ENCODE measurements at places on chromosomes 6 and 20.
A peak's percentile ranks its signal among the peaks of the same experiment; 100 is the strongest.

GRCh38 chr20:23605867-23606651 is at the start of gene CST9:
Gene CST9, minus strand, starts transcription at chr20:23605917. Its CDS starts 53 bp downstream, at chr20:23605864.
- no peak for DNase-seq

DNA sequence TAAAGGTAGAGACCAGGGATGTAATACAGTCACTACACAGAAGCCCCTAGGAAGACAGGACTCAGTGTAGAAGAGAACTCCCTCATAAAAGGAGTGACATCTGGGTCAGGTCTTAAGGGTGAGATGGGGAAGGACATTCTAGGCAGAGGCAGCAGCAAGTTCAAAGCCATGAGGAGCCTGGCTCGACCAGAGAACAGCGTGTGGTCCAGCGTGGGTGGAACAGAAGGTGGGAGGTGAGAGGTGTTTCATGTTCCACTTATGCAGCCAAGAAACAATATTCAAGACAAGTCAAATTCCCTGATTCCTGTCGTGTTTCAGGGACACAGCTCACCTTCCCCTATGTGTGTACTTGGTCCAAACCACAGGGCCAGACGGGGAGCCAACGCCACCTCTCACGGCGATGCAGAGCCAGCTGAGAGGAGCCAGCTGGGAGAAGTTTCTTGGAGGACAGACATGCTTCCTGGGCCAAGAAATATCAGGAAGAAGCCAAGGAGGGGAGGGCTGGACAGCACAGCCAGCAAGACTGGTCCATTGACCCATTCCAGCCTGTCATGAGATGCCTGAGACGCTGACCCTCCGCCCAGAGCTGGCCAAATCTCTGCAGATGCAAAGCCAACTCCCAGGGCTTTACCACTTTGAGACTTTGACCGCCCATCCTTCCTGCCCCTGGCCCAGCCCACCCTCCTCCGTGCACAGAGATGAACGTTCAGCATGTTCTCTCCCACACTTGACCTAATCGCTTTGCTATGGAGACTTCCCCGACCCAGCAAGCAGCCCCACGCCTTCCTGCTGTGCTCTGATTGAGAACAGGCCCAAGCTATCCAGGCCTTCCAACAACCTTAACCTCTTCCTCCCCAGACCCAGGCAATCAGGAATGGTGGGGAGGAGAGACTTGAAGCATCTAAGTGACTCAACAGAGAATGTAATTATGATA is 113.8 kb downstream of the PRND start:
- DNase-seq: no peak

GRCh38 chr6:105982761-105983540 is 103.2 kb upstream of the PRDM1 start:
- no peak for DNase-seq

DNA sequence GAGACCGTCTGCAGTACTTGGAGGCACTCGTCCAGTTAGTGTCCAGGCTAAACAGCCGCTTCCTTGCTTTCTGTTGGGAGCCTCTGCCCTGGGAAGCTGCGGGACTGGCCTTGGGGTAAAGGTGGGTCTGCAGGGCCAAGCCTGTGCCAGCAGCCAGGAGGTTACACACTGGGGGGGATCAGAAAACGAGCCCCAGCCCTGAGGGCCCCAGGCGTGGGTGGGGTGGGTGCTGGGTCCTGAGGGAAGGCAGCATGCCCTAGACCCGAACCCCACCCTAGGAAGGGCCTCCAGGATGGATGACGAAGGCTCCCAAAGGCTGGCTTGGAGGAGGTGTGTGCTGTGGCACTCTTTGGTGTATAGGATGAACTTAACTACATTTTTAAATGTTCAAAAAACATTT is 335.2 kb downstream of the ZFAND3 start:
- DNase-seq: peak; percentile 9

GRCh38 chr6:143267760-143268159 is 182.7 kb downstream of the ADAT2 start:
- no peak for DNase-seq

DNA sequence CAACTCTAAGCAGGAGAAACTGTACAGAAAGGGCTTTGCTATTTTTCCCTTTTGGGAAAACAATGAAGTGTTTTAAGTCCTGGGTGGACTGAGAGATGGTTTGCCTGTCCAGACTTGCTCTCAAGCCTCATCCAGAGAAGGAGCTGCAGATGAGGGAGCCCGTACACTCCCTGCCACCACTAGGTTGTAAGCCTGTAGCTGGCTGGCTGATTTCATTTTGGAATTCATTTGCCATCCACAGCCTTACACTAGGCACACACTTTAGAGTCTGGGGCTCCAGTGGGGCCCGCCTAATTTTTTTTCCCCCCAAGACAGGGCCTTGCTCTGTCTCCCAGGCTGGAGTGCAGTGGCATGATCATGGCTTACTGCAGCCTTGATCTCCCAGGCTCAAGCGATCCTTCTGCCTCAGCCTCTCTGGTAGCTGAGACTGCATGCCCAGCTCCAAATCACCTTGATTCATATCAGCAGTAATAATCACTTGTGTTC is 28.4 kb downstream of the POFUT1 start:
- DNase-seq: no peak

- no peak for DNase-seq
Observed at GRCh38 chr20:63047267-63047666, 40.5 kb upstream of the BHLHE23 start.

- DNase-seq: no peak
Observed at GRCh38 chr6:4518506-4518905, 257.7 kb upstream of the CDYL start.

DNA sequence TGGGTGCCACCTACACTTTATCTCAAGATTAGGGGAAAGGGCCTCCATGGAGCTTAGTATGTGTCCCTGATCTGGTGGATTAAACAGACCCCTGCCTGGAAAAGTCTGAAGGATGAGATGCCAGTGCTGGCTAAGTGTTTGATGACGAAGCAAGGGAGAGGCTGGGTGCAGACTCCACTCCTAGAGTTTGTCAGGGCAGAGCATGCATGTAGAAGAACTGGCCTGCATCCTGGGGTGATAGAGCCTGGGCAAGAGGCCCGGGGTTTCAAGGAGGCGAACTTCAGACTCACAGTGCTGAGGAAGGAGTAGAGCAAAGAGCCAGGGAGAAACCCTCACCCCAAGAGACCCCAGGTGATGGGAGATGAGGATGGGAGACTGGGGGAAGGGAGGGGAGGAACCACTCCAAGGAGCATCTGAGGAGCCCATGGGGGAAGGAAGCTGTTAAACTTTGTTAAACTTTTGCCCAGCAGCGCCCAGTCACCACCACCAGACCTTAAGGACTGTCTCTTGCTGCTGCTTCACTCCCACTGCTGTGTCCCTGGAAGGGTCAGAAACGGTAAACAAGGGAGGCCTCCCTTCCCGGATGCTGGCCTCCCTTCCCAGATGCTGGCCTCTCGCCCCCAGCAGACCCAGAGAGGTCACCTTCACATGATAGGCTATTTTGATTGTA is 61.6 kb downstream of the RPRD1B start:
- no peak for DNase-seq

- DNase-seq: no peak
Observed at GRCh38 chr6:159716247-159717096, 10.8 kb upstream of the WTAP start.

DNA sequence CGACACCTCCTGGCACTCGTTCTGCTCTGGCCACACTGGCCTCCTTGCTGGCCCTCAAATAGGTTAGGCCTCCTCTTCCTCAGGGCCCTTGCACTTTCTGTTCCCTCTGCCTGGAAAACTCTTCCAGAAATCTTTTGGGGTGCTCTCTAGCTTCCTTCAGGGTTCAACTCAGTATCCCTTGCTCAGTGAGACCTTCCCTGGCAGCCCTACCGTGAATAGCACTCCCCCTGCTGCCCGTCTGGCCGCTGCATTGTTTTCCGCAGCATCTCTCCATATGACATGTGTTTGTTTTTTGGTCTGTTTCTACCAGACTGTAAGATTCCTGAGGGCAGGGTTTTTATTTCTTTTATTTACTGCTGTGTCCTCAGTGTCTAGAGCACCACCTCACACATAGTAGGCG is 6.7 kb downstream of the DDX27 start:
- DNase-seq: no peak

GRCh38 chr6:53691667-53692133 is 26.1 kb upstream of the KLHL31 start:
- no peak for DNase-seq

GRCh38 chr6:34816635-34817301 is 24.9 kb downstream of the BLTP3A start:
- DNase-seq: no peak

GRCh38 chr6:34240329-34241248 is 3.9 kb downstream of the HMGA1 start:
- peak; percentile 10 for DNase-seq

DNA sequence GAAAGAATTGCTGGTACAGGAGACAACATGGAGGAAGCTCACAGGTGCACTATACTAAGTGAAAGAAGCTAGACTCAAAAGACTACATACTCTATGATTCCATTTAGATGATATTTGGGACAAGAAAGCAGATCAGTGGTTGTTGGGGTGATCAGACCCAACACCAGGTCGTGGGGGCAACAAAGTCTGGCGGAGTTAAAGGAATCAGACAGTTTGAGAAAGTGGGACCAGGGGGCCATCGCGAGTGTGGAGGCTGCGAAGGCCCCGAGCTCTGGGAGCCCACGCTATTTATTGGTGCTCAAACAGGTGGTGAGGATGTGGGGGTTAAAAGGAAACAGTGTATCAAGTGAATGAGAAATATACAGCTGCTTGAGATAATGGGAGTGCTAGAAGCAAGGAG is 282.8 kb upstream of the SGK1 start:
- DNase-seq: no peak

DNA sequence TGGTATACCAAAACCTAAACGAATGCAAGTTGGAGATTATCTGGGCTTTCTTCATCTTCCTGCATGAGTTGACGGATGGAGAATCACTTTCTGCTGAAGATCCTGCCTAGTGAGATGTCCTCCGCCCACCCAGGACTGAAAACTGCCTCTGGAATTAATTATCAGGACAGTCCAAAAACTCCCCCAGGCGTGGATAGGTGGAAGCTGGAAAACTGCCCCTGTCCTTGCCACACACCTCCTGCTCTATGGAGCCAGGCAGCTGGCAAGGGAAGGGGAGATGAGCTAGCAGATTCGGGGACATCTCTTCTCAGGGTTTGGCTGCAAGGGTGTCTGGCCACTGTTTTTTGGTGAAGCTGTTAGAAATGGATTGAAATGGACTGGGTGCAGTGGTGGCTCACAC is 89.3 kb upstream of the ZNFX1 start:
- no peak for DNase-seq

DNA sequence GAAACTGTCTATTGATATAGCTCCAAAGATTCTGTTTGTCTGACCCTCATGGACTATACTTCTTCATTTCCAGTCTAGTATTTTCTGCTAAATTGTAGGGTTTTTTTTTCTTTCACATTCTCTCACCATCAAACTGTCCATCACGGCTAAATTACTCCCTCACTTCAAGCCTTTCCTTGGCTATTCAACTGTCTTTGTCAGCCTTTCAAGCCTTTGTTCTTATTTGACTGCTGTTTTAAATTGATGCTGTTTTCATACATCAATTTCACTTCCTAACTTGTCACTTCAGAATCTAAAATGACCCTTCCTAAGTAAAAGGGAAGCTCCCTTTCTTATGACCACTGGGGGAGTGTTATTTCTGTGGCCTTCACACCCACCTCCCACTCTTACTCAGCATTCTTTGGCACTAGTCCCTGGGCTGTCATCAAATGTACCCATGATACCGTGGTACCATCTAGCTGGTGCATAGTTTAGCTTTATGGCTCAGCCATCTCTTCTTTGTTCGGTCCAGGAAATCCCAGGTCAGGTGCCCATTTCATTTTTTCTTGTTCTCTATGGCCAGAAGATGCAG is 8.6 kb downstream of the GJA1 start:
- DNase-seq: no peak

DNA sequence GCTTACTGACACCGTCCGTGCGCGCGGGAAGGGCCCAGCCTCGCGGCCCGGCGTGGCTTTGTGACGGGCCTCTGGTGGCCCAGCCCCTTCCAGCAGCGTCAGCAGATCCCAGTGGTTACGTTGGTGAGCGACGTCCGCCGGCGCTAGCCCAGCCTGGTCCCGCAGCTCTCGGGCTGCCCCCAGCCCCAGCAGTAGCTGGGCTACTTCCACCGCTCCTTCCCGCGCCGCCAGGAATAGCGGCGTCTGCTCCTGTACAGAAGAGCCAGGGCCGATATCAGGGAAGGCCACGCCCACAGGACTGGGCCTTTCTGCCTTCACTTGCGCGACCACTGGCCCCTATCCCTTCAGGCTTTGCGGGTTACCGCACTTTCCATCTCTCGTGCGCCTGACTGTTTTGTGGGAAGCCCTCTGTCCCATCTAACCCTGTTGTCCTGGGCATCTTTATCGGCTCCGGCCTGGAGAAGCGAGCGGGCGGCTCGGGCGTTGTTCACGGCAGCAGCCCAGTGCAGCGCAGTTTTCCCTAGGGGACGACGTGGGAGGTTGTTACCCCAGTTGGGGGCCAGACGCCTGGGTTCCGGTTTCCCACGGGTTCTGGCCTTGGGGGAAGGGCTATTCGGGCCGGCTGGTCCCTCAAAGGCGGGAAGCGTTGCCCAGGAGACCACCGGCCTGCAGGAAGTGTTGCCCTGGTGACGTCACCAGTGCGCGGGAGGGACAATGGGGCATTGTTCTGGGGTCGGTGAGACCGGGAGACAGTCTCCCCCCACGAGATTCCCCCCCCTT is 3.6 kb upstream of the GPSM3 start:
- peak; percentile 90 for DNase-seq

- no peak for DNase-seq
Observed at GRCh38 chr20:2518558-2518957, 9.8 kb upstream of the ZNF343 start.

- peak; percentile 68 for DNase-seq
Observed at GRCh38 chr20:45347936-45348778, at the start of gene SDC4. Gene SDC4, minus strand, starts transcription at chr20:45348424. Its CDS starts 40 bp downstream, at chr20:45348384.

GRCh38 chr6:27168108-27168507 is 79.4 kb upstream of the PRSS16 start:
- DNase-seq: no peak

GRCh38 chr20:46677608-46678007 is 11.6 kb downstream of the TP53RK start:
- no peak for DNase-seq

- DNase-seq: peak; percentile 14
Observed at GRCh38 chr6:142702501-142703460, 242.2 kb downstream of the HIVEP2 start.

GRCh38 chr6:22809370-22809769 is 240.0 kb downstream of the HDGFL1 start:
- no peak for DNase-seq

DNA sequence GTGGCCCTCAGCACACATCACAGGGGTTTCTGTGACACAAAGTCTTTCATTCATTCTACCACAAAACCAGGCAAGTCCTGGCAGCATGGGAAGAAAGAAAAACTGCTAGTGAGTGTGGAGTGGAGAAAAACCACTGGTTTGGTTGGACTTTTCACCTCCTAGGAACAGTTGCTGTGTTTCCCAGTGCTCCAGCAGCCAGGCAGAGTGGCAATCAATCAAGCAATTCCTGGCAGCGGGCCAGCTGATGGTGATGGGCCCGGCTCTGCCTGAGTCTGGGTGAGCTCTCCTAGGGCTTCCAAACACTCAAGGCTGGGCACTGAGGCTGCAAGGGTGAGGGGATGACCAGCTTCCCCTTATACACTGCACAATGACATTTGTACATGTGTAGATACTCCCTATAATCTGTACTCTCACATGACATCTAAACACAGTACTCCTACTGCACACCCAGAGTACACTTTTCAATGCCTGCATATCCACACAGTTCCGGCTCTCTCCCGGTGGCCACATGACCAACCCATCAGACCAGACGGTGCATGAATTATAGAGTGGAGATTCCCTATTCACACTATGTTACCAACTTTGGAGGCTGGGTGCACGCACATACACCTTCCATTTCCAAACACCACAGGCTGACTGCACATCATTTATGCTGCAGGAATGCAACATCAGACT is 156.6 kb downstream of the UNC5CL start:
- DNase-seq: no peak

- peak; percentile 32 for DNase-seq
Observed at GRCh38 chr6:104473021-104473429, 386.7 kb downstream of the HACE1 start.

- DNase-seq: peak; percentile 35
Observed at GRCh38 chr6:148343047-148343782, 577 bp downstream of the SASH1 start.
